ENCODE measurements at places on chromosomes 2 and 18.
A peak's percentile ranks its signal among the peaks of the same experiment; 100 is the strongest.

DNA sequence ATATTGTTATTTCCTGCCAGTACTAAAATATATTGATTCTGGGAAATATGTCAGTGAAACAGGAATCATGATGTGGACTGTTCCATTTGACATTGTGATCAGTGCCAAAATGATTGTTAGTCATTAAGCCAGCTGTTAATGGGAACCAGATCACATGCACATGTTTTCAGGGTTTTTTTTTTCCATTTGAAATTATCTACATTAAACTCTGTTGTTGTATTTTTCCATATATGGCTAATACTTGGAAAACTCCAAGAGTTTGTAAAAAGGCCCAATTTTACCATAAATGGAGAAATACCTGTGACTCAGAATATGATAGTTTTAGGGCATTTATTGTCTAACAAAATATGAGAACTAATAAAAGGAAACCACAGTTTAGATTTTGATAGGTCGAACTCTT lies 13.4 kb downstream of the ITGAV start:
- DNase-seq = no peak

- DNase-seq = no peak
These were observed 10.3 kb upstream of the GPR45 start for GRCh38 chr2:105231232-105231619.

DNA sequence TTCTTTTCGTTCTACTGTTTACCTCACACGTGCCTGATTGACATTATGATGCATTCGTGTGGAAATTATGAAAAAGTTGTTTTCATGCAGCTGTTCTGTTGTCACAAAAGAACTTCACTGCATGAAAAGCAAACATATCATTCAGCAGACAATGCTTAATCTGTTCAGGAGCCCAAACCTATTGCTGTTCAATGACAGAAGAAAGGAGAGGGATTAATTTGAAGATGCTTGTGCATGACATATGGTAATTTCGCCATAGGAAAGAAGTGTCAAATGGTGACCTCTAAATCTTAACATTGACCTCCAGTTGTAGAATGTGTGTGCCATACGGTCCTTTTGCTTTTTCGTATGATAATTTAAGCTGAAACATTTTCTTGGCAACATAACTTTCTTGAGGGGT lies 124.5 kb downstream of the WDR7 start:
- no peak for DNase-seq

GRCh38 chr2:200670313-200670712 lies 84.5 kb downstream of the AOX1 start:
- DNase-seq = no peak

- no peak for DNase-seq
These were observed at the start of gene LRP2 for GRCh38 chr2:169362118-169362893. Gene LRP2 (minus strand): TSS chr2:169362534. CDS start chr2:169362399, 135 bp downstream.

- peak; percentile 18 for DNase-seq
These were observed 822 bp downstream of the UBE2E3 start for GRCh38 chr2:180980943-180981911.

- peak; percentile 68 for DNase-seq
These were observed 101.2 kb downstream of the UBR3 start for GRCh38 chr2:169928463-169928864.

- DNase-seq = no peak
These were observed 5.9 kb downstream of the NRXN1 start for GRCh38 chr2:51025906-51026555.

GRCh38 chr2:217741381-217741955 lies 261.3 kb downstream of the TNS1 start:
- no peak for DNase-seq

GRCh38 chr2:11938196-11938595 lies 191.8 kb downstream of the LPIN1 start:
- DNase-seq = no peak

- no peak for DNase-seq
These were observed 519.9 kb downstream of the KCNJ3 start for GRCh38 chr2:155218292-155218924.

- DNase-seq = peak; percentile 10
These were observed at the start of gene CFAP65 for GRCh38 chr2:219041252-219041651. Gene CFAP65 (minus strand): TSS chr2:219041516. CDS start chr2:219039048, 2,468 bp downstream.

- no peak for DNase-seq
These were observed 2.2 kb downstream of the ACSL3 start for GRCh38 chr2:222862909-222863544.

DNA sequence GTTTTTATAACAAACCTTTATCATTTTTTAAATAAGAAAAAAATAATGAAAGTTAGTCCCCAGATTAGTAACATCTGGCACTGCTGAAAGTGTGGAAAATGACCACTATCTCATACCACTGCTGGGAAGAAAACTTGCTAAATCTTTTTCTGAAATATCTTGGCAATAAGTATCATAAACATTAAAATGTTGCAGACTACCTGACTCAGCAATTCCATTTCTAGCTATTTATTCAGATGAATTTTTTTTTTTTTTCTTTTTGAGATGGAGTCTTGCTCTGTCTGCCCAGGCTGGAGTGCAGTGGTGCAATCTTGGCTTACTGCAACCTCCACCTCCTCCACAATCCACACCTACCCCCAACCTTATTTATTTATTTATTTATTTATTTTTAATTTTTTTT lies 35.3 kb upstream of the SOS1 start:
- no peak for DNase-seq

DNA sequence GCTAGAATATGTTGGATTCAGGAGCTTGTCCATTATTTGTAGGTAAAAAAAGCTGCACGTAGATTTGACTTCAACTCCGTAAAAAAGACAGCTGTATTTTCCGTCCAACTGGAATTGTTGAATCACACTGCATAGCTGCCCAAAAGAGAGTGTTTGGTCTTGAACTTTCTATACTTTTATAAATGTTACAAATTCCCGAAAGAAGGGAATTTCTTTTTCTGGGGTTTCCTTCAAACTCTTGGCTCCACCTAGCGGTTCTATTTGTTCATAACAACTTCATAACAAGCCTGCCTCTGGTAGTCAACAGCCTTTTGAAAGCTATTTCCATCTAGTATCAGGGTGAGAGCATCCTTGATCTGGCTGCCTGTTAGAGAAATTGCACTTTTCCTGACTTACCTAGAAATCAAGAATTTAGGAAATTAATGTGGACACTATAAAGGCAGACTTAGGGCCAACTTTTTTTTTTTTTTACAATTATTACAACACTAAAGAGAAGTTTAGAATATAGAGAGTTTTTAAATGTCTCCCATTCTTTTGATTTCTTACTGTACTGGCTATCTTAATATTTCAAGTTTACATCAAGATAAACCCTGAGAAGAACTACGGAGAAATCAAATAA lies 48.1 kb downstream of the TMEM185B start:
- peak; percentile 88 for DNase-seq
